ENCODE measurements at places on chromosomes 1 and 21.

GRCh38 chr1:1678581-1679380 lies 13.8 kb downstream of the SLC35E2B start:
- DNase-seq: no peak

- DNase-seq: no peak
Observed at GRCh38 chr1:181317261-181317930, 165.9 kb upstream of the CACNA1E start.

DNA sequence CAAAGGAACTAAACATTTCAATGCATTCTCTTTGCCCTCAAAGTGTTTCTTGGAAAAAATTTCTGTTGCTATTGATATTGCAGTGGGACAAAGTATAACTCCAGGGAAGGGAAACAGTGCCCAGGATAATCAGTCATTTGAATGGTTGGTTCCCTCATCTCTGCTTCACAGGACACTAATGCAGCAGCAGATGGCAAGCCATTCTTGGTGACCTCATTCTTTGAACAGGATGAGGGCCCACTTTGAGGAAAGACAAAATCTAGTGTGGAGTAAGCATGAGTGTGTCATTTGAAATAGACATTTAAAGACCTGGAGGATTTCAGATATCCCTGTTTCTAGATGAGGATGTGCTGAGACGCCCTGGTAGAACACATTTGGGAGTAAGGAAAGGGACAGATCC lies 32.3 kb downstream of the CHRM3 start:
- DNase-seq: no peak

- no peak for DNase-seq
Observed at GRCh38 chr1:160251687-160252526, 10.4 kb downstream of the DCAF8 start.

DNA sequence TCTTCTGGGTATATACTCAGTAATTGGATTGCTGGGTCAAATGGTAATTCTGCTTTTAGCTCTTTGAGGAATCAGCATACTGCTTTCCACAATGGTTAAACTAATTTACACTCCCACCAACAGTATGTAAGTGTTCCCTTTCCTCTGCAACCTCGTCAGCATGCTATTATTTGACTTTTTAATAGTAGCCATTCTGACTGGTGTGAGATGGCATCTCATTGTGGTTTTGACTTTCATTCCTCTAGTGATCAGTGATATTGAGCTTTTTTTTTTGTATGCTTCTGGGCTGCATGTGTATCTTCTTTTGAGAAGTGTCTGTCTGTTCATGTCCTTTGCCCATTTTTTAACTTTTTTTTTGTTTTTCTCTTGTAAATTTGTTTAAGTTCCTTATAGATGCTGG lies 279.4 kb downstream of the PTGER3 start:
- no peak for DNase-seq

DNA sequence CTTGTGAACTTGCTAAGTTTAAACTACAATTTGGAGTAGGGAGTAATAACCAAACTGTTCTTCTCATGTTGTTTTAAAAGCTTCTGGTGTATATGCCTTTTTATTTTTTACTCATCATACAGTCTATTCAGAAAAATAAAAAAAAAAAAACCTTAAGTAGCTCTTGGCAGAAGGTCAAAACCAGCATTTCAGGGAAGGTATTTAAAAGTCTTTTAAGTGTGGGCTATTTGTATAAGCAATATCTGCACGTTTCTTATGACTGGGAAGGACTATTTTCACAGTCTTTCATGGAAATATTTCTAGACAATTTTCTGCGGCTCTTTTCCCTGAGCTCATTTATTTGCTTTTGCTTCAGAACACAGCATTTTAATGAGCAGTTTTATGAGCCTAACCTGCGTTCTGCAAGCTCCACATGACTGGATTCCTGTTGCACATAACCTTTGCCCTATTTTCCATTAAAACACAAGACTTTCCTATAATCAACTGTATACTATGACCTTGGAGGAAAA lies 60.9 kb upstream of the C1orf105 start:
- DNase-seq: no peak

DNA sequence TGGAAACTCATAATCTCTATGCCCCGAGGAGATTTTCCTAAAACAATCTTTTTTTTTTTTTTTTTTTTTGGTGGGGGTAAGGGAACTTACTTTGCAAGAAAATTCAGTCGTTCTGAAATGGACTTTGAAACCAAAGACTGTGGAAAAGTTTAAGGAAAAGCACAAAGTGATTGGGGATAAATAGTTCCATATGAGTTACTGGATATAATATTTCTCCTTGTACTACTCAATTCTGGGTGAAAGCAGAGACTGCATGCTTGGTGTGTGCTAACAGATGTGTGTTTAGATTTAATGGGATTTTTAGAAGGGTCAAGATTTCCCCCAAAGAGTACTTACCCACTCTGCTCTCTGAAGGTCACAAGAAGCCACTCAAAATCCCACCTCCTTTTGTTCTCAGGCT lies 204.9 kb upstream of the USP24 start:
- DNase-seq: no peak

GRCh38 chr1:47585141-47585902 lies 147.5 kb downstream of the FOXD2 start:
- no peak for DNase-seq

DNA sequence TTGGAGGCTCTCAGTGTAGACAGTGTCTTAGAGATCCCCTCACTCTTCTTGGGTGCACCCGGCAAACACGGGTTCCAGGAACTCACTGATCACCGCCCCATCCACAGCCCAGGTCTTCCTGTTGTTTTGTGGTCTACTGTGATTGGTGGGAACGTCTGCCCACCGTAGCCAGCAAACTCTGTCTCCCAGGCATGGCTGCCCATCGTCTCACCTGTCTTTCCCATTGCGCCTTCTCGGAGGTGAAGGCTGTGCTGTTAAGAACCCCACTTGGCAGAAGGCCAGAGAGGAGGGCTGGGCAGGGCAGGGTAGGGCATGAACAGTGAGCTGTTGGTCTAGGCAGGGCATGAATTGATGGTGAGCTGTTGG lies 14.1 kb upstream of the KCNA2 start:
- DNase-seq: no peak

GRCh38 chr1:168843950-168844349 lies 114.9 kb upstream of the DPT start:
- DNase-seq: no peak

DNA sequence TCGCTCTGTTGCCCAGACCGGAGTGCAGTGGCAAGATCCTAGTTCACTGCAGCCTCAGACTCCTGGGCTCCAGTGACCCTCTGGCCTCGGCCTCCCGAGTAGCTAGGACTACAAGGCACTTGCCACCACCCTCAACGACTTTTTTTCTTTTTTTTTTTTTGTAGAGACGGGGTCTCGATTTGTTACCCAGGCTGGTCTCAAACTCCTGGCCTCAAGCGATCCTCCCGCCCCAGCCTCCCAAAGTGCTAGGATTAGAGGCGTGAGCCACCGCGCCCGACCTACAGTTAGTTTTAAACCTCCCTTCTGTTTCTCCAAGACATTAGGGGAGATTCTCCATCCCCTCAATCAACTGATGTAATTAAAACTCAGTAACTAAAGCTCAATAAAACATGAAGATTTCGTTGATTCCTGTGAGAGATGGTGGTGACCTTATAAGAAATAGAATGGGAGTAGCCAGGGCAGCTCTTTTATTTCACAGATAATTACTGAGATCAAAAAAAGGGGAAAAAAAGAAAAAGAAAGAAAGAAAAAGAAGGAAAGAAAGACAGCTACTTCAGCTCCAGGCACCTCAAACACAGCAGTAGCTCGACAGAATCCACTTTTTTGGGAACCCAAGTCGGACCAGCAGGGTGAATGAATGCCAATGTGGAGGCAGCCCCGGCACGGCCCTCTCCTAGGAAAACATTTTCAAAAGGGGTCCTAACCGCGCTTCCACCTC lies 598 bp downstream of the GON4L start:
- DNase-seq: no peak

GRCh38 chr1:183598386-183598785 lies 8.1 kb upstream of the NCF2 start:
- DNase-seq: no peak

DNA sequence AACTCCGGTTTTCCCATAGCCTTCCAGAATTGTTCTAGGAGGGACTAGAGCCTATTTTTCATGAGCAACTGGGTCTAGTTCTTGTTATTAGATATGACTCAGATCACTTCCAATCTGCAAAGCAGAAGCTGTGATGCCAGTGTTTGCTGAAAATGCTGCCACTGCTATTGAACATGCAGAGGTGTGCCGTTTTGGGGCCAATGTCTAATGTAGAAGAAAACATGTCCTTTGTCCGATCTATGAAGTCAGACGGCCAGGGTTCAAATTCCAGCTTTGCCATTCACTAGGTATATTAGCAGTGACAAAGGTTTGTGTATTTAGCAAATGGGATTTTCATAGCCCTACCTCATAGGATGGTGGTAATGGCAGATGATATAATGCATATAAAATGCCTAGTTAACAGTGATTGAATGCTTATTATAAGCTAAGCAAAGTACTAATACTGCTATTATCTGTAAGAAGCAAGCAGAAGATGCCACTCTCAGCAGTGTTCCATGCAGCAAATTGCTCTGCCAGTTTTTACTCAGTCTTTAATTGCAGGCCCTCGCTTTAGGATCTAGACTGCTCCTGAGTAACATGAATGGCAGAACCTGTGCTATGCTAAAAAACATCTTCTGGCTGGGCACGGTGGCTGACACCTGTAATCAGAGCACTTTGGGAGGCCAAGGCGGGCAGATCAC lies 40.1 kb upstream of the CXADR start:
- no peak for DNase-seq

DNA sequence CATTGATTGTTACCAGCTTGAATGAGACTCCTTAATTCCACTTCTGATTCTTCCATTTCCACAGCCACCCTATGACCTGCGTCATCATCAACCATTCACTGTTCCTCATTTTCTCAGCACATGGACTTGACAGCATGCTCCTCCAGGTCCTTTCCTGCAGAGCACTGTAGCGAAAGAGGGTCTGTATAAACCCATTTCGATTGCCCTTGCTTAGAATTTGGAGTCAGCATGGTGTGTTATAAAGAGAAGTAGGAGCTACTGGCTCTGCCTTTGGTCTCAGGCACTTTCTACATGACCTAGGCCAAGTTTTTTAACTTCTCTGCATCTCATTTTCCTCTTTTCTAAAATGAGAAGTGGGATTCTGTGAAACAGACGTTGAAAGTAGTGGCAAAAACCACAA lies 133.8 kb downstream of the AK5 start:
- DNase-seq: no peak

Measured in mesothelial cell of epicardium (in vitro differentiated cells).